ENCODE measurements at places on chromosomes 12 and 14.
A peak's percentile ranks its signal among the peaks of the same experiment; 100 is the strongest.

- no peak for DNase-seq
These were observed 10.1 kb downstream of the KRT71 start for GRCh38 chr12:52542785-52543318.

- DNase-seq, result no peak
These were observed 54.8 kb downstream of the SAMD4A start for GRCh38 chr14:54621686-54622085.

DNA sequence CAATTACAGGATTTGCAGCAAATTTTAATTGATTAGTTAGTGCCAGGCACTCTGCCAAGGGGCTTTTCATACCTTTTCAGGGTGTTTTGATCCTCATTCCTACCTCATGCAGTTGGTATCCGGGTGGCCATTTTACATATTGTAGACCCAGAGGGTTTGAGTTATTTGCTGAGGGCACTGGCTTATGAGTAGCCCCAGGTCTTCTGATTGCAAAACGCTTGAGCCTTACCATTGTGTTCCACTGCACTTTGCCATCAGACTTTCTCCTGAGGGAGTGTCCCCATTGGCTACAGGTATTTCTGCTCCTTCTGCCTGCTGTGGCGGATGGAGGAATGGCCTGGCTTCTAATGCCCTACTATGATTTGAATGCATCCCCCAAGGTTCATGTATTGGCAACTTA, 257.8 kb upstream of the CRY1 start:
- no peak for DNase-seq

GRCh38 chr12:28223025-28223554, 32.8 kb downstream of the CCDC91 start:
- no peak for DNase-seq

GRCh38 chr14:85223667-85224066, 306.3 kb upstream of the FLRT2 start:
- DNase-seq, result no peak

GRCh38 chr14:79242666-79243065, 968.6 kb downstream of the DIO2 start:
- DNase-seq, result no peak

DNA sequence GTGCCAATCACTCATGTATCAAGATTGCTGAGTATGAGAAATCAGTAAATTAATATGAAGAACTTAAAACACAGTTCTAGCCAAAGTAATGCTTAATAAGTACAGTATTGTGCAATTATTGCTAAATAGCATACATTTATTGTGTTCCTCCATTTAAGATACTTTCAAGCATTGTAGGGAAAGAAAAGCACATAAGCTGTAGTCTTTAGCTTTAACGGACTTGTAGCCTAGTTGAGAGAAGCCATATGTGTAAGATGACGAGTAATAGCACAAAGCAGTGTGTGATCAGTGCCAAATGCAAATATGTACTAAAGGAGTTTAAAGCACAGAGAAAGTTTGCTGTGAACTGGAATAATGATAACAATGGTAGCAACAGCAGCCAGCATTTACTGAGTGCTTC, 38.1 kb downstream of the ETV6 start:
- no peak for DNase-seq

GRCh38 chr12:104486943-104487819, 30.4 kb downstream of the CHST11 start:
- no peak for DNase-seq

DNA sequence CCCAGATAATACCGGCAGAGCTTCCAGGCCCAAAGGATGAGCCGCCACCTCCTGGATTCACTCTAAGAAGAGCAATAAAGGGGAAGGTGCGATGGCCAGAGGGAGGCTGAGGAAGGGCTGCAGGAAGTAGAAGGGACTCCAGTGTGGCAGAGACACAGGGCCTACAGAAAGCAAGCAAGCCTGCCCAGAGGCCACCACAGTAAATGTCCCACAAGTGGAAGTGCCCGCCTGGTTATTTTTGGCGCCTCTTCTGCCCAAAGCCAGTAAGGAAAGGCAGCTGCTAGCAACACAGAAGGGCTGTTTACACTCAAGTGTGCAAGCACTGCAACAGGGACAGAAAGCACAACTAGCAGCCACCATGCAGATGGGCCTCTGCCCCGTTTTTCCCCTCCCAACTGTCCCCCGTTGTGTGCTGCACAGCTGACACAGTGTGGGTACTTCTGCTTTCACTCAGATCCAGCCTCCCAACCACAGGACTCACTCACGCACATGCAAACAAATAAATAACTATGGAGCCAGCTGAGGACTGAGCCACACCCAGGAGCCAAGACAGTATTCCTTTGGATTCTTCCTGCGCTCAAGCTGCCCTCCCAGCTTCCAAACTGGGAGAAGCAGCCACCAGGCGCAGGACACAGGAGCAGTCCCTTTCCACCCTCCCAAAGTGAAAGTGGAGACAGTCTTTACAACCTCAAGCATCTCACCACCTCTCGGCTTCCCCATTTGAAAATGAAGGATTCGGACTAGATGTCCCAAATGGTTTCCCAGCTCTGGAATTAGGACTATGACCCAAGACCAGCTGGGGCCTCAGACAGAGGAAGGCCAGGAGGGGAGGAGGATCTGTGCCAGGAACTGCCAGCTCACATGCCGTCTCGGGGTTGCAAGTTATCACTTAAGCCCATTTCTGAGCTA, 40.0 kb upstream of the PNMA1 start:
- DNase-seq, result peak; percentile 62

DNA sequence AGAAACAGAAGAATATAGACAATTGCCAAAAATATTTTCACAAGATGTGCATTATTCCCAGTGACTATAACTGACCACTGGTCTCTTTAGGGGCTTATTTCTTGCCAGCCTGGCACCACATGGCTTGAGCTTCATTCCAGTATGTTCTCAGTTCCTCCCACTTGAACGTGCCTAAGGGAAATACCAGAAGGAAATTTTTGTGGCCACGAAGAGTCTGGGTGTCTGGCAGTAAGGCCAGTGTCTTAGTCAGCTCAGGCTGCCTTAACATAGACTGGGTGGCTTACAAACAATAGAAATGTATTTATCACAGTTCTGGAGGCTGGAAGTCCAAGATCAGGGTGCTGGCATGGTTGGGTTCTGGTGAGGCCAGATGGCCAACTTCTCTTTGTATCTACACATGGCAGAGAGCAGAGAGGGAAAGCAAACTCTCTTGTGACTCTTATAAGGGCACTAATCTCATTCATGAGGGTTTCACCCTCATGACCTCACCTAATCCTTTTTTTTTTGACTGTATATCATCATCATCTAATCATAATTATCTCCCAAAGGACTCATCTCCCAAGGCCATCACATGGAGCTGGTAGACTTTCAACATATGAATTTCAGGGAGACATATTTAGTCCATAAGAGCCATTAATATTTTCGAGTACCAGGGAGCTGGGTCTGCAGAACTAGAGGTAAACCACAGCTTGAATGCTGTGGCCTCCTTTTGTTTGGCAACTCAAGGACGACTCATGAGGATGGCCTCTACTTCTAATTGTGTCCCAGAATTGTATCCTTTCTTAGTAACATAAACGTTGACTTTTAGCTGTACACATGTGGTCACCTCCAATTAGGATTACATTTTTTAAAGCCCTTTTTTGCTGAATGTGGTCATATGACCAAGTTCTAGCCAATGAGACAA, 5.1 kb upstream of the SMOC1 start:
- peak; percentile 8 for DNase-seq

DNA sequence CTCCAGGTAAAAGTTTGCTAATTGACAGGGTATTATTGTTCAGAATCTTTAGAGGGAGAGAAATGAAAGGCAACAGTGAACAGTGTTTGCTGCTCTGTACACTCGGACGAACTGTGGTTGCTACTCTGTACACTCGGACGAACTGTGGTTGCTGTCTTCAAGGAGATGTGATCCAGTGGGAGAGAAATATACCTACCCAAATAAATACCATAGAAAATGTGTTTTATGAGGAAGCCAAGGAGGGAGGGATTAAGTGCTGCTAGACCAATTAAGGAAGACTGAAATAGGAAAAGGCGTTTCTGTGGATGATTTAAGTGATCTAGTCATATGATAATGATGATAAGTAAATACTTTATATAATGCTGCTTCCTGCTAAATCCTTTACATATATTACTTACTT, 2.7 kb downstream of the STK38L start:
- DNase-seq, result no peak

- DNase-seq, result peak; percentile 90
These were observed 28.7 kb downstream of the CCDC85C start for GRCh38 chr14:99575043-99576023.

GRCh38 chr12:77599782-77600467, 230.8 kb upstream of the NAV3 start:
- DNase-seq, result no peak

- no peak for DNase-seq
These were observed 124.6 kb downstream of the SINHCAF start for GRCh38 chr12:31201382-31201781.

GRCh38 chr14:60514741-60515491, 6.0 kb downstream of the SIX6 start:
- DNase-seq, result no peak

DNA sequence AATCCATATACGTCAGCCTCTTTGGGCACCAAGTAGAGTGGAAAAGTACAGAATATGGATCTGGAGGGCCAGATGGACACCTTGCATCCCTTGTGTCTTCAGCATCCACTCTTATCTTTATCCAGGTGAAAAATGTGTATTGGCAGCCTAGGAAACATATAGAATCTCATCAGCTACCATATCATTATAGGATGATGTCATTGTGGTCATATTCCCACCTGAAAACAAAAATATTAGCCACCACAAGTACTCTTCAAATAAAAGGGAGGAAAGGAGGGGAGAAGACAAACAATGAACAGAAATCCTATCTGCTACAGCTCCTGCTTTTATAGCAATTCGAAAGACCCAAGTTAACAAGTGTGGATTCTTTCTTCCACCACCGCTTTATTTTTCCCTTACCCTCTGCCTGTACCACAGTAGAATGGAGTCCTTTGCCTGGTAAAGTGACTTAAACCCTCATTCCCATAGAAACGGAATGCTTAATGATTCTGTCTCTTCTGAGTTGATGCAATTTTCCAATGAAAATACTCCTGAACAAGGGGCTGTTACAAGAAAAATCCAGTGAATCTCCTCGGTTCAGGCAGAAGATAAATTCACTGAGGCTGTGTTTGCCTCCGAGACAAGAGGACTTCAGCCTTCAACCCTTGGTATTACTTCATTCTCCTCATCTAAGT, 13.8 kb upstream of the IL26 start:
- DNase-seq, result no peak

DNA sequence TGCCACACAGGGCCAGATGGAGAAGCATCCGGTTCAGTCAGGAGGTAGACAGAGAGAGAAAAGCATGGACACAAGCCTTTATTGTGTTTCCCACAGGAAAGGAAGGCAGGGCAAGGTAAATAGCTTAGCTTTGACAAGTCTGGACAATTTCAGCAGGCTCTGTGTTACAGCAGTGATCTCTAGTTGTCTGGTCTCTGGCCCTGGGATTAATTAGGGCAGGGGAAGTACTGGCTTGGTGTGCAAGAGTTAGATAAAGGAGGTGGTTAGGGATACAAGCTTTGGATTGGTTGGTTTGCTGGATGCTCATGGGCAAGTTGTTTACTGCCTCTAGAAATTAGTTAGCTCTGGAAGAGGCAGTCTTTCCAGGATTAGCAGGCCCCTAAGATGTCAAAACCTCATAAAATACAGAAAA, 15.1 kb upstream of the NGDN start:
- no peak for DNase-seq

All from SW480 (cell line).